NCI-H2081 treated with DMSO at 0.1 percent for 48 hours (cell line): ENCODE measurements at places on chromosomes 1 and 21.

GRCh38 chr1:246215510-246215903, 291.6 kb downstream of the SMYD3 start:
- no peak for DNase-seq

- DNase-seq: no peak
Measured at GRCh38 chr1:29639156-29639736, 402.9 kb downstream of the PTPRU start.

GRCh38 chr1:53273526-53273925, 35.2 kb upstream of the MAGOH start:
- no peak for DNase-seq

- no peak for DNase-seq
Measured at GRCh38 chr1:216807696-216808095, 84.5 kb upstream of the ESRRG start.

DNA sequence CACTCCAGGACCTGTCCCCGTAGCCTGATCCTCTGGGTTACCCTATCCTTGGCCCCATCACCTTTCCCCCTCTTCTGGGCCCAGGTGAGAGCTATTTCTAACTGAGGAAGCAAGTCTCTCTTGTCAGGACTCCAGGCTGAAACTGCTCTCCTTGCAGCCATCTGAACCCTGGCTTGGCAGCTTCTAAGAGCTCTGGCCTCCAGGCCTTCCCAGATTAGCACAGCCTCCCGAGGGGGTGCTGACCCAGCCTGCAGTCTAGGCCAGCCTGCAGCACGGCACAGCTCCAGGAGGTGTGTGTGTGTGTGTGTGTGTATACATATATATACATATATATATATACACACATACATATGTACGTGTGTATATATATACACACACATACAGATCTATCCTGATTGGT, 17.4 kb downstream of the CACNA1S start:
- no peak for DNase-seq

DNA sequence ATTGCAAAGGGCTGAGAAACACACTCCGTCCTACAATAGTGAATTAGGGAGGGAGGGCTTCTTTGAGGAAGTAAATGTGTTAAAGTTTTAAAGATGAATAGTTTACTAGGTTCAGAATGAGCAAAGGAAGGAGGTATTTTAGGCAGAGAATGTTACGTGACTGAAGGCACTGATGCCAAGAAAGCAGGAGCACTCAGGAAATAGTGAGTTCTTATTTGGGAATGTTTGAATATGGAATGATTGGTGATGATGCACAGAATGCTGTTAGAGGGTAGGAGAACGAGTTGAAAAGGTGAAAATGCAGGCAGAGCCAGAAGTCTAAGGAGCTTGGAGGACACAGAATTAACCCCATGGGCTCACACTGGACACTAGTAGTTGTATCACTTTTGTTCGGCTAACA, 108.0 kb downstream of the NRIP1 start:
- no peak for DNase-seq

DNA sequence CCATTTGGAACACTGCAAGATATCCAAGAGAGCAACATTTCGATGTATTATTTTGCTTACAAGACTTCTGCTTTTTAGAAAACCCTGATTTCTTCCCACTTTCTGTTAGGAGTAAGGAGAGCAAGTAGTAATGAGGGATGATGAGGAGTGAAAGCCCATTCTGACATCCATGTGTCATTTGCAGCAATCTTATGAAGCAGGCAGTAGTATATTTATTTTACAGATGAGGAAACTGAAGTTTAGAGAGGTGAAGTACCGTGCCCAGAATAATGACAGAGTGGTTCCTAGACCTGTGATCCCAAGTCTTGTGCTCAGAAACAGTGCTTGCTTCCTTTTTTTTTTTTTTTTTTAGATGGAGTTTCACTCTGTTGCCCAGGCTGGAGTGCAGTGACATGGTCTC, 7.1 kb upstream of the ZSCAN20 start:
- DNase-seq: no peak
